ENCODE measurements at places on chromosomes 6 and 20.

GRCh38 chr6:135451617-135452190 lies 45.8 kb downstream of the AHI1 start:
- peaks cover 59% of the 10 kb centered on the region for H3K36me3 ChIP-seq
- H3K4me3 ChIP-seq: no peak overlapping the region
- H3K27me3 ChIP-seq: no peaks in the 10 kb centered on the region

- no peak within 1 kb of the TSS for H3K27ac ChIP-seq
- H3K4me1 ChIP-seq: no peaks in the 10 kb centered on the region
- H3K27me3 ChIP-seq: no peaks in the 10 kb centered on the region
- no peak for DNase-seq
Measured at GRCh38 chr6:159800141-159800865, at the start of gene PNLDC1. Gene PNLDC1 (plus strand): TSS chr6:159800276. CDS start chr6:159800308, 32 bp downstream.

GRCh38 chr6:131471331-131471730 lies 101.7 kb upstream of the ARG1 start:
- no peak overlapping the region for H3K27ac ChIP-seq
- H3K36me3 ChIP-seq: no peaks in the 10 kb centered on the region
- H3K4me1 ChIP-seq: no peaks in the 10 kb centered on the region
- H3K4me3 ChIP-seq: no peak overlapping the region
- no peaks in the 10 kb centered on the region for H3K27me3 ChIP-seq

DNA sequence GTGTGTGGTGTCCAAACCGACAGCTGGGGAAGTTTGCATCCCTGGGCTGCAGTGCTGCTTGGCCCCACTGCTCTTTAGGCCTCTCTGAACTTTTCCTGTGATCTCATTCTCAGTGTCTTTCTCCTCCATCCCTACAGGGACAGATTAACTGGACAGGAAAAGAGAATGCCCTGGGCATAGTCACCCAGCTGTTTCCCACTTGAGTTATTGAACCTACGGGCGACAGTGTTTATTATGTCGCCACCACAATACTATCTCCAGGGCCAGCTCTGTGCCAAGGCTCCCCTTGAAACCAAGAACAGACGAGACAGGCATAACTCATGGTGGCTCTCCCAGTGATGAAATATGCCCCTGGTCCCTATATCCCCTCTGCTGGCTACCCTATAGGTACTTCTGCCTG lies 147.8 kb upstream of the EPHA7 start:
- H3K4me1 ChIP-seq: no peaks in the 10 kb centered on the region
- no peaks in the 10 kb centered on the region for H3K36me3 ChIP-seq
- no peak for DNase-seq
- no peak overlapping the region for H3K27ac ChIP-seq
- H3K27me3 ChIP-seq: no peaks in the 10 kb centered on the region

GRCh38 chr20:53847139-53847836 lies 223.1 kb downstream of the BCAS1 start:
- DNase-seq: no peak
- H3K4me3 ChIP-seq: no peak overlapping the region
- H3K27ac ChIP-seq: no peak overlapping the region
- H3K27me3 ChIP-seq: no peaks in the 10 kb centered on the region

- DNase-seq: no peak
- no peak overlapping the region for H3K4me3 ChIP-seq
- H3K36me3 ChIP-seq: no peaks in the 10 kb centered on the region
- no peak overlapping the region for H3K27ac ChIP-seq
Measured at GRCh38 chr6:18397701-18398100, 10.6 kb downstream of the RNF144B start.

DNA sequence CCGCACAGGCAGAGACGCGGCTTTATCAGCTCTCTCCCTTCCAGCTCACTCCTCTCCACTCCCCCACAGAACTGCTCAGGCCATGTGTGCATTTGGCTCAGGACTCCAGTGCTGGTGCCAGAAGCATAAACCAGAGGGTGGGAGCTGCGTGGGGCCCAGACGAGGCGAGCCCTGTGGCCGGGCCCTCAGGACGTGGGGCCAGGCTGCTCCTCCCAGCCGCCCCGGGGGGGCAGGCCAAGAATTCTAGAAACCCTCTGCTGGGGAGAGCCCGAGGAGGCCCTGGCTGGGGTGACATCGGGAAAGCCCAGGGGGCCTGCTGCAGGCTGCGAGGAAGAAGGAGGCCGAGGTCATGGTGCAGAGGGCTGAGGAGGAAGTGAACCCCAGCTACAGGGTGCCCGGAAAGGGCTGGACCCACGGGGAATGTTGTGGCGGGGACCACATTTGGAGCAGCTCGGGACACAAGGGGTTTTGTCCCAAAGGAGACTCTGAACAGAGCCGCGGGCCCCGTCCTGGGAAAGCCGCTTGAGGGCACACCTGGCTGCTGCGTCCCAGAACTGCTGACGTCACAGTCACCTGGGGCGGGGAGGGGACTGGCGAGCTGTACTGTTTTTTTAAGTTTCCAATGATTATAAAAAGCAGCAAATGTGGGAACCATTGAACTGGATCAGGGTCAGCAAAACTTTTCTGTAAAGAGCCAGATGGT lies 107.1 kb downstream of the BANF2 start:
- no peaks in the 10 kb centered on the region for H3K36me3 ChIP-seq
- no peak overlapping the region for H3K4me3 ChIP-seq

GRCh38 chr6:17115251-17116116 lies 13.6 kb downstream of the STMND1 start:
- peak; percentile 78 for DNase-seq
- H3K27me3 ChIP-seq: no peaks in the 10 kb centered on the region
- peaks cover 4% of the 10 kb centered on the region for H3K4me1 ChIP-seq
- peak overlapping the region; percentile 19 for H3K27ac ChIP-seq

GRCh38 chr6:72218125-72218524 lies 331.8 kb downstream of the RIMS1 start:
- H3K4me3 ChIP-seq: no peak overlapping the region
- DNase-seq: peak; percentile 43
- H3K36me3 ChIP-seq: no peaks in the 10 kb centered on the region
- H3K27me3 ChIP-seq: no peaks in the 10 kb centered on the region

DNA sequence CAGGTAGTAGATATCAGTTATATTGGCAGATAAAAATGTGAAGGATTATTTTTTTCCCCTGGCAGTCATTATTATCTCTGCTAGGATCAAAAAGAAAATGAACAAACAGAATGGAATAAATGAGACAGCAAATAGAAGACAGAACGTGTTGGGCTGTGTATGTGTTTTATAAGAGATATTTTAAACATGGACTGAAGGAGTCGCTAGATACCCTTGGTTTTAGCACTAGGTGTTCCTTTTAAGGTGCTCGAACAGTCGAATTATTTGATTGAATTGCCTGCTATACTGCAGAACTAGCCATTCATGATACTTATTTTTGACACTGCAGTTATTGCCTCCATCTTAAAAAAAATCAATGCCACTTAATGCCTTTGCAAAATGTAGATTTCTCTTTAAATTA lies 3.7 kb downstream of the GRIK2 start:
- no peak for DNase-seq
- no peak overlapping the region for H3K27ac ChIP-seq
- peaks cover 73% of the 10 kb centered on the region for H3K27me3 ChIP-seq
- H3K36me3 ChIP-seq: no peaks in the 10 kb centered on the region
- peaks cover 27% of the 10 kb centered on the region for H3K4me1 ChIP-seq
- no peak overlapping the region for H3K4me3 ChIP-seq

DNA sequence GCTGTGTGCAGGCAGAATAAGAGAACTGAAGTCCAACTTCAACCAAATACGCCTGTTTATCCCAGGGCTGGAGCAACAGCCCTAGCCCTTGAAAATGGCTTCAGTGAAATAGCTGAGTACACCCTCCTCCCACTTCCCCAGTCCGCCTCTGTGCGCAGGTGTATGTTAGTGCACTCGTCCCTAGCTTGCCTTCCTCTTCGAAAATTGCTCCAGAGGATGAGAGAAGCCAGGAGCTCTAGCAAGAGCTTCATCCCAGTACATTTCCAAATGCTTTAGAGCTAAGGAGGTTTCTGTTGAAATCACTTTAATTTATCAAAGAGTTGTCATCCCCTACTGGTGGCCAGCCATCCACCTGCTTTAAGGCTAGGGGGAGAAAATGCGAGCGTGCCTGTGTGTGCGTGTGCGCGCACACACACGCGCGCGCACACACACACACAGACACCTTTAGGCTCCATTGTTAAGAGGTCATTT lies 5.4 kb upstream of the POU3F2 start:
- H3K27ac ChIP-seq: no peak overlapping the region
- H3K27me3 ChIP-seq: peaks cover 91% of the 10 kb centered on the region
- peaks cover 43% of the 10 kb centered on the region for H3K4me1 ChIP-seq
- DNase-seq: no peak
- no peak overlapping the region for H3K4me3 ChIP-seq

DNA sequence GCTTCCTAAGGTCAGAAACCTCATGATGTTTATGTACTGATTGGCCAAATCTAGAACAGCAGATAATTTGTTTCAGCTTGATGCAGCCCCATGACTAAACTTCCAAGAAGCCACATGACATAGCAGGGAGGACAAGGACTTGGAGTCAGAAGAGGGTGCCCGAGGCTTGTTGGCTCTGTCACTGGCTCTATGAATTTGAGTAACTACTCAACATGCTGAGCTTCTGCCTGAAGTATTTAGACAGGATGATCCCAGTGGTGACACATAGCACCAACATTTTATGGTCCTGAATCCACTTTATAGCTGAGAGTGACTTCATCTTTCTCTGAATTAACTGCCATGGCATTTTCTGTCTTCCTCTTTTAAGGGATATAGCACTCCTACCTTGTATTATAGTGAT lies 13.5 kb upstream of the TBX18 start:
- H3K27ac ChIP-seq: no peak overlapping the region
- H3K4me1 ChIP-seq: peaks cover 12% of the 10 kb centered on the region
- H3K36me3 ChIP-seq: no peaks in the 10 kb centered on the region
- no peak overlapping the region for H3K4me3 ChIP-seq

DNA sequence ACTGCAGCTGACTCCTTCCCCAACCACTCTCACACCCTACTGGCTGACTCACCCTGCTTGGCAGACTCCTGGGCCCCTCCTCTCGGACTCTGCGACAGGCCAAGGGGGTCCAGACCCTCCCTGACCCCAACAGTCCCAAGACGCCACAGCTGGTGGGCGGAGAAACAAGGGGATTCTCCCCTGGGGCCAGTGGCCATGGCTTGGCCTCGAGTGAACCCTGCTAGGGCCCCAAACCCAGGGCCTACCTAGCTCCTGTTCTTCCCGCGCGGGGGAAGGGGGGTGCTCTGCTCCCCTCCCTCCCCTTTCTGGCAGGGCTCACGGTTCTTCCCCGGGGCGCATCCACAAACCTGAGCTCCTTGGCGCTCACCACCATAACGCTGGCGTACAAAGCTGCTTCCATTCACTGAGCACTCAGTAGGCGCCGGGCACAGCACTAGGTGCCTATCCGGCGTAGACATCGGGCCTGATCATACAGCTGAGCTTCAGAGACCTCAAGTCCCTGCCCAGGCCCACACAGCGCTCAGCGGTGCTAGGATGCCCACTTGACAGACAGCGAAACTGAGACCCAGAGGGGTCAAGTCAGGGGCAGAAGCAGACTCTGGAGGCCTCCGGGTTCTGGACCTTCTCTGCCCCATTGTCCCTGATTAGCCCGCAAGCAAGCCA lies 597 bp downstream of the ADA start:
- H3K4me1 ChIP-seq: peaks cover 26% of the 10 kb centered on the region
- H3K4me3 ChIP-seq: peak overlapping the region; percentile 91
- peaks cover 12% of the 10 kb centered on the region for H3K27me3 ChIP-seq
- peaks cover 7% of the 10 kb centered on the region for H3K36me3 ChIP-seq
- no peak overlapping the region for H3K27ac ChIP-seq

DNA sequence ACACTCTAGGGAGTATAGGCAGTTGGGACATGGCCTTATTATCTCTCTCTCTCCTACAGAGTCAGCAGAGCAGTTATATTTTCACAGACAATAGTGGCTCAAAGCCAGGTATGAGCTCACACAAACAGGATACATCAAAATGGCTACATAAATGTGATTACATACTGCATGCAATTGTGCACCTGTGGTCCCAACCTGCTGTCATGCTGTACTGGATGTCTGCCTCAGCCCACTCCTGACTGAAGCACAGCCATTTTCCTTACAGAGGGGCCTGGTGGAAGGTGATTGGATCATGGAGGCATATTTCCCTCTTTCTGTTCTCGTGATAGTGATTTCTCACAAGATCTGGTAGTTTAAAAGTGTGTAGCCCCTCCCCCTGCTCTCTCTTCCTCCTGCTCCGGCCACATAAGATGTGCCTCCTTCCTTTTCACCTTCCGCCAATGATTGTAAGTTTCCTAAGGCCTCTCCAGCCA lies 37.0 kb upstream of the SAMHD1 start:
- no peaks in the 10 kb centered on the region for H3K36me3 ChIP-seq
- no peak overlapping the region for H3K27ac ChIP-seq
- H3K4me1 ChIP-seq: no peaks in the 10 kb centered on the region
- DNase-seq: no peak
- no peak overlapping the region for H3K4me3 ChIP-seq
- H3K27me3 ChIP-seq: no peaks in the 10 kb centered on the region

DNA sequence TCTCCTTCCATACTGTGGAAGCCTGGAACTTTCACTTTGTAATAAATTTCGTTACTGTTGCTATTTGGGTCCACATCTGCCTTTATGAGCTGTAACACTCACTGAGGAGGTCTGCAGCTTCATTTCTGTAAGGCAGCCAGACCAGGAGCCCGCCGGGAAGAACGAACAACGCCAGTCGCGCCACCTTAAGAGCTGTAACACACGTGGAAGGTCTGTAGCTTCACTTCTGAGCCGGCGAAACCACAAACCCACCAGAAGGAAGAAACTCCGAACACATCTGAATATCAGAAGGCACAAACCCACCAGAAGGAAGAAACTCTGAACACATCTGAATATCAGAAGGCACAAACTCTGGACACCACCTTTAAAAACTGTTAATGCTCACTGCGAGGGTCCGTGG lies 589.9 kb upstream of the SLC35B3 start:
- no peaks in the 10 kb centered on the region for H3K4me1 ChIP-seq
- no peak overlapping the region for H3K27ac ChIP-seq
- H3K27me3 ChIP-seq: no peaks in the 10 kb centered on the region

GRCh38 chr20:57161478-57162361 lies 104.7 kb downstream of the BMP7 start:
- no peaks in the 10 kb centered on the region for H3K4me1 ChIP-seq
- peaks cover 46% of the 10 kb centered on the region for H3K27me3 ChIP-seq
- no peak overlapping the region for H3K4me3 ChIP-seq
- H3K27ac ChIP-seq: no peak overlapping the region

DNA sequence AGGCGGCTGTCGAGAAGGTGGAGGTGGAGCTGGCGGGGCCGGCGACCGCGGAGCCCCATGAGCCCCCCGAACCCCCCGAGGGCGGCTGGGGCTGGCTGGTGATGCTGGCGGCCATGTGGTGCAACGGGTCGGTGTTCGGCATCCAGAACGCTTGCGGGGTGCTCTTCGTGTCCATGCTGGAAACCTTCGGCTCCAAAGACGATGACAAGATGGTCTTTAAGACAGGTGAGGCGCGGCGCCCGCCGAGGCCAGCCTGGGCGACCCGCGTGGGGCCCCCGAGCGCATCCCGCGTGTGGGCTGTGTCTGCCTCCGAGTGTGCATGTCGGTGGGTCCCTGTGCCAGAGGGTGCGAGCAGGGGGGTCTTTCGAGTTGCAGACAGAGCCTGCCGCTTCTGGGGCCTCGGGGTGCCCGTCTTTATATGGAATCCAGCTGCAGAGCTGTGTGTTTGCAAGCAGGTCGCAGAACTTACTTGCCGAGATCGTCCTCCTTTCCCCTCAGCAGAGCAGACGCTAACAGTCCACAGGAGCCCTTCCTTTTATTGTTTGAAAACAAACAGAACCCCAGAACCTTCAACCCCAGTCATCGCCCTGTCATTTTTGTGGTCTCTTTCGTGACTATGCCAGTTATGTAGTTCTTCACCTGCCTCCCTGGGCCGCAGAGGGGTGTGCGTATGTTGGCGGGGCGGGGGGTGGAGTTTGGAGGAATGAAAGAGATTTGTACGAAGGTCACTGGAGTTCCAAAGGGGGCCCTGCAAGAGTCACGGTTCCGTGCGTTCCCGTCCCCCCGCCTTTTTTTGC lies 766 bp downstream of the SLC16A10 start:
- H3K4me3 ChIP-seq: peak overlapping the region; percentile 63
- peaks cover 73% of the 10 kb centered on the region for H3K27me3 ChIP-seq
- peak; percentile 10 for DNase-seq
- no peak overlapping the region for H3K27ac ChIP-seq
